GM13976 (cell line): ENCODE measurements at places on chromosomes 3 and 15.

GRCh38 chr3:134737516-134737915, 57.5 kb upstream of the EPHB1 start:
- no peak for DNase-seq

DNA sequence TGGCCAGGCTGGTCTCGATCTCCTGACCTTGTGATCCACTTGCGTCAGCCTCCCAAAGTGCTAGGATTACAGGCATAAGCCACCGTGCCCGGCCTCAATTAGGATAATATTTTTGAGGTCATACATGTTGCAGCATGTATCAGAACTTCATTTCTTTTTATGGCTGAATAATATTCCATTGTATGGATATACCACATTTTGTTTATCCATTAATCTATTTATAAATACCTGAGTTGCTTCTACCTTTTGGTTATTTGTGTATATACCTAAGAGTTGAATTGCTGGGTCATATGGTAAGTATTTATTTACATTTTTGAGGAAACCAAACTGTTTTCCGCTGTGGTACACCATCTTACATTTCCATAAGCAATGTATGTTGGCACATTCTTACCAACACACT, 18.1 kb upstream of the PYGO1 start:
- no peak for DNase-seq

DNA sequence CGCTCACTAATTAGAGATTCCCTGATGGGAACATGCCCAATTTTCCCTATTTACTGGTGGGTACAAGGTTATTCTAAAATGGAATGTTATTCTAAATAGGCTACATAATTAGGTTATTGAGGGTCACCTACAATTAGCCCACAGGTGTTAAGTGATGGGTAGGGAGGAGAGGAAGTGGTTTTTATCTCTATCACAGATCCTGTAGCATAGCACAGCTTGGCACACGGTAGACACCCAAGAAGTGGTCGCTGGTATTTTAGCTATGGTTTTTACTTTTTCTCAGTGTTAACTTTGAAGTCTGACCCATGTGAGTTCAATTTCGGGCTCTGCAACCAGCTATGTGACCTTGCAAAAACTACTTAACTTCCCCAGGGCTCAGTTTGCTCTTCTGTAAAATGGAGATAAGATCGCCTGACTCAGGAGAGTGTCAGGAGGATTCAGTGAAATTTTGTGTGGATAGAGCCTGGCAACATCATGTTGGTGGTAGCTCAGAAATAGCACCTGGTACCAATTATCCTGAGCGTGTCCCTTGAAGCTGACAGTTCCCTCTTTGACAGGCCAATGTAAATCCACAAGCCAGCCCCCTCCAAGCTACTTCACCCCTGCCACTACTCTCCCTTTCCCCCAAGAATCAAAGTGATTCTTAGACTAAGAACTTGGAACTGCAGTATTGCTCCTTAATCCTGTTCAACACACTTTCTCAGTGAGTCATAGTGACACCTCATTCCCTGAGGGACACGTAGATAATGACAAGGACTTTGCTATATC, 8.7 kb upstream of the LMCD1 start:
- no peak for DNase-seq

DNA sequence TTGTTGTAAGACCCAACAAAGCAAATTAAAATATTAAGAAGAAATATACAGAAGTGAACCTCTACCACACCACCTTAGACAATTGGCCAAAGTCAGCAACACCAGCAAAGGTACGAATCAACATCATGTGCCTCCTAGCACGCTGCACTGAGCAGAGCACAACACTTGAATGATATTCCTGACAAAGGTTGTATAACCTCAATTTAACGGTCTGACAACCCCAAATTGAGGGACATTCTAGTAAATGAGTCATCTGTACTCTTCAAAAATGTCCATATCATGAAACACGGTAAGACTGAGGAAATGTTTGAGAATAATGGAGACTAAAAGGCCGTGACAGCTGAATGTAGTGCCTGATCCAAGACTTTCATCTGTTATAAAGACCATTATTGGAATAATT, 41.3 kb upstream of the TNFSF10 start:
- no peak for DNase-seq

- DNase-seq = no peak
Observed at GRCh38 chr15:74387141-74387541, 19.7 kb upstream of the CYP11A1 start.

- no peak for DNase-seq
Observed at GRCh38 chr15:87947560-87947959, 309.0 kb downstream of the NTRK3 start.

DNA sequence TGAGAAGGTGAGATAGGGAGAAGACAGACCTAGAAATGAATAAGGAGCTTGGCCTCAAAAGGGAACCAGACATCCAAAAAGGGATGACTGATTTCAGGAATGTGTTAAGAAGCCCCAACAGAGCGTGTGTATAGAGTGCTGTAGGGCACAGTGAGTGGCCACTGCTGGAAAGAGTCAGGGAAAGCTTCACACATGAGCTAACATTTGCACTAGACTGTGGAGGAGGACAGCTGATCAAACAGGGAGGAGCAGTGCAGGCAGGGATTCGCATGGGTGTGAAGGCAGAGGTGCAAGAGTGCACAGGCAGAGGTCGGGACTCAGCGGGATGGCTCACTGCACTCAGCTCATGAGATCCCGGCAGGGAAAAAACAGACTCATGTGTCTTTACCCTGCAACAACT, 61.8 kb downstream of the NPTN start:
- DNase-seq = no peak

DNA sequence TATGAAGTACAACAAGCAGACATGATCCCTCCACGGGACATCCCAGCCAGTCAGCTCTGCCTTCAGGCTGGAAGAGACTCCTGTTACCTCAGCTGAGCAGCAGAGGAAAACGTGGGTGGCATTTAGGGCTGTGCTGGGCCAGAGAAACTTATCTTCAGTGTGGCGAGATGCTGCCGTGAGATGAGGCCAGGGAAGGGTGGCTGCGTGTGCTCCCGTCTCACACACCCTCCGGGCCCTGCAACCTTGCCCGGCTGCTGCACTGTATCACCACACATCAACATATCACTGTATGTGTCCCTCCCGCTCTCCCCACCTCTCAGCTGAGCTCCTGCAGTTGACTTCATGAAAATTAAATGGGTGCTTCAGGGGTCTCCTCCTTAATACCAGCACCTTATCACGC, 23.4 kb downstream of the BMF start:
- DNase-seq = no peak
